ENCODE measurements at places on chromosomes 3 and 15.

DNA sequence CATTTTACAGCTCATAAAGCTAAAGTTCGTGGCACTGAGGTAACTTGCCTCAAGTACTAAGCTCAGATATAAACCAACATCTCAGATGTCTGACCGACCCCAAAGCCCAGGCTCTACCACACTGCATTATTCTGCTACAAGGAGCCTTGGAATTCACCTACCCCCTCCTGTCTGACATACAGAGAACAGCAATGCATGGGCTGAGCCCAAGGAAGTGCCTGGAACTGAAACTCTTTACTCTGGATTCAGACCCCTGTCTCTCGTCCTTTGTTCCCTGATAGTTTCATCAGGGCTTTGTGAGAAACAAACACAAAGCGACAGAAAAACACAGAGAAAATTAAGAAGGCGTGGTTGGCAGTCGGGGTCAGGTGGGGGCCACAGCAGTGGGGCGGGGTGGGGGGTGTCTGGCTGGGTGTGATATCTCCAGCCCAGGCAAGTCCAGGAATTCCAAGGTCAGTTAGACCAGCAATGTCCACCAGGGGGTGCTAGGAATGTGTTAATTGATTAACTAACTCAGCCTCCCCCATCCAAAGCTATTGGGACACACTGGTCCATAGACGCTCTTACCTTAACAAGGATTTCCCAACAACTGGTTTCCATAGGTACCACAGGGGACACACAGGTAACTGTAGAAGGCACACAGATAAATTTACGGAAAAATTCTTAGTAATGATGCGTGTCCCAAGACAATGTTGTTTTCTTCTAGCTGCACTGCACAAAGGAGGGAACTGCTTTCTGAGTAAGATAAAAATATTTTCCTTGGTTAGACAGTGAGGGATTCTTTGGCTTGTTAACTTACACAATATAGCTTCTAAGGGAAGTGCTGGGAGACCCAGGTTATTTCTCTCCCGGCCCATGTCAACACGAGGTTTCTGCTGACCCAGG, 18.8 kb upstream of the SSUH2 start:
- DNase-seq, result peak; percentile 65

GRCh38 chr15:92471288-92471687, 77.6 kb downstream of the ST8SIA2 start:
- DNase-seq, result no peak

- no peak for DNase-seq
Observed at GRCh38 chr3:126961191-126961790, 21.6 kb upstream of the PLXNA1 start.

- DNase-seq, result no peak
Observed at GRCh38 chr3:130490241-130490640, 26.7 kb upstream of the COL6A6 start.

DNA sequence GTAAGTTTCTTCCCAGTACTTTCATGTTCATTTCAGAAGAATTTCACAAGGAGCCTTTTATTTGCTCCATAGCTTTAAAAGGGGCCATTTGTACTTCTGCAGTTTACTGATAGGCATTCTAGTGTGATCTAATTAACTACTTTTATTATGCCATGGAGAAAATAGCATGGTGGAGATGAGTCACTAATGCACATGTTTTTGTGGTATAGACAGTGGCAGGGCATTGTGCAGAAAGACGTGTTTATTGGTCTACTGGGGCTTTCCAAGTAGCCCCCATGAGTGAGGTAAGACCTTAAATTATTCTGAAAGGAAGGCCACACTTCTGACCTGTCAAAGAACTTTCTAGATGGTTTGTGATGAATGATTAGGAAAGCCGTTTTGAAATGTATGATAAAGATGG, 810.0 kb upstream of the NR2F2 start:
- DNase-seq, result no peak

DNA sequence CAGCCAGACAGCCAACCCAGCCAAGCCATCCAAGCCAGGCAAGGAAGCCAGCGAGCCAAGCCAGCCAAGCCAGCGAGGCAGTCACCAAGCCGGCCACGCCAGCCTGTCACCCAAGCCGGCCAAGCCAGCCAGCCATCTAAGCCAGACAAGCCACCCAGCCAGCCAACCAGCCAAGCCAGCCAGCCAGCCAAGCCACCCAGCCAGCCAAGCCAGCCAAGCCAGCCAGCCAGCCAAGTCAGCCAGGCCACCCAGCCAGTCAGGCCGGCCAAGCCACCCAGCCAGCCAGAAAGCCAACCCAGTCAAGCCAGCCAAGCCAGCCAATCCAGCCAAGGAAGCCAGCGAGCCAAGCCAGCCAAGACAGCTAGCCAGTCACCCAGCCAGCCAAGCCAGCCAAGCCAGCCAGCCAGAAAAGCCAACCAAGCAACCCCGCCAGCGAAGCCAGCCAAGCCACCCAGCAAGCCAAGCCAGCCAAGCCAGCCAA, 201.2 kb downstream of the GOLGA6L6 start:
- DNase-seq, result no peak

DNA sequence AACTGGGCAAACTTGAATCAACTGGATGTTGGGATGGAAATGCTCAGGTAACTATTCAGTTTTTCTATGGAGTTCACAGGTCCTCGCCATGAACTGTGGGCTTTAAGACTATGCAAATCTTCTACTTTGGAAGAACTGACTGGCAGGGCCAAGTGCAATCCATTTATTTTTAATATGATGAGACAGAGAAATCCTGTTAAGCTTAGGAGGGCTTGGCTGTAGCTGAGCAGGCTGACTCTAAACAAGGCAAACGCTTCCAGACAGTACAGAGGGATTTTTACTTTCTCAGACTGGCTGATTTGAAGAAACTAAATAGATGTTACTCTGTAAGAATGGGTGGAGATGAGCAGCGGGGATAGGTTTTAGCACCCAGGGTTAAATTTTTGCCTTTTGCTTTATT, 194.2 kb upstream of the ICE2 start:
- DNase-seq, result no peak

GRCh38 chr3:28348629-28349468, at the start of the genes AZI2 and ZCWPW2:
Gene AZI2 (minus strand): TSS chr3:28348824. CDS start chr3:28340617, 8,207 bp downstream.
Gene ZCWPW2 (plus strand): TSS chr3:28348721. CDS start chr3:28413069, 64,348 bp downstream.
- peak; percentile 84 for DNase-seq

GRCh38 chr3:13113346-13114330, 40.4 kb upstream of the IQSEC1 start:
- DNase-seq, result peak; percentile 23

DNA sequence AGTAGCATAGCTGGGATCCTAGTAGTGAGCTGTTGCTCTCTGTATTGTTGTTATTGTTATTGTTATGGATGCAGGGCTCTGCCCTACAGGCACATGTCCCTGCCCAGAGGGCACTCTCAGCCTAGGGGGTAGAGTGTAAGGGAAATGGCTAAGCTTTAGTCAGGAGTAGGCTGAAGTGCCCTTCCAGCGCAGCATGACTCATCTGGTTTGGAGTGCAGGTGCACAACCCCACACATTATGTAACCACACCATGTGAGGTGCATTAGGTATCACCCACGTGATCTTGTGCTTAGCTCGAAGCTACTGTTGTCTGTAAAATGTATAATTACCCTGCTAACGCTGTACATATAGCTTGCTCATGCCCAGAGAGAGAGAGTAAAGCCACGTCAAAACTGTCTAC, 48.3 kb upstream of the TIPARP start:
- no peak for DNase-seq

DNA sequence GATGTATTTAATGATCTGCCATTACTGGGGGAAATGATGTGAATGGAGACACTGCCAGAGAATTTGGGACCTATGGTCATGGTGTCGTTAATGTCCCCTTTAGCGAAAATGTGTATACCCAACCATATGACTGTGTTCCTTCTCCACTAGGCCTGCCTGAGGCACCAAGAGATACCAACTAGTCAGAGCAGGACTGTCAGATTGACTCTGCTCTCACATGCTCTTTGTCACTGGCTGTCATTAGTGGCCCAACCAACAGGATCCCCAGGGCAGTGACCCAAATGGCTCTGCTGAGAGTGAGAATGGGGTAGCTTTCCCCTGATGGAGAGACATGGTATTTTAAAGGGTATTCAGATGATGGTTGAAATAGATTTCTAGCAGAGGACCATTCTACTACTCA, 2.8 kb downstream of the TAGLN3 start:
- no peak for DNase-seq

- no peak for DNase-seq
Observed at GRCh38 chr3:121515313-121515712, 30.5 kb downstream of the POLQ start.

DNA sequence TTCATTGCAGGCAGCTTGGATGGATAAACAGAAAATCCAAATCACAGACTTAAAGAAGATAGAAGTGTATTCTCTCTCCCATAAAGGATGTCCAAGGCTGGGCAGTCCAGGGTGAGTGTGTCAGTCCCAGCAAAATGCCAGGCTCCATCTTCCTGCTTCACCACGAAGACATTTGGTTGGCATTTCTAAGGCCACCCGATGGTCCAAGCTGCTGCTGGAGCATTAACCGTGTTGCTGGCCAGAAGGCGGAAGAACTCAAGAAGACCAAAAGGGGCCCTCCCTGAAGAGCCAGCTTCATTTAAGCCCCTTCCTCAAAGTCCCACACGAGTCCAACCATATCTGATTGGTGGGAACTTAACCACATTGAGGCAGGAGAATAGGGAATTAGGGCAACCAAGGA, 3.0 kb upstream of the CYP11A1 start:
- no peak for DNase-seq

- no peak for DNase-seq
Observed at GRCh38 chr3:112735926-112736325, 95.0 kb upstream of the CCDC80 start.

- DNase-seq, result peak; percentile 32
Observed at GRCh38 chr3:10286596-10287295, 6.0 kb downstream of the GHRL start.

DNA sequence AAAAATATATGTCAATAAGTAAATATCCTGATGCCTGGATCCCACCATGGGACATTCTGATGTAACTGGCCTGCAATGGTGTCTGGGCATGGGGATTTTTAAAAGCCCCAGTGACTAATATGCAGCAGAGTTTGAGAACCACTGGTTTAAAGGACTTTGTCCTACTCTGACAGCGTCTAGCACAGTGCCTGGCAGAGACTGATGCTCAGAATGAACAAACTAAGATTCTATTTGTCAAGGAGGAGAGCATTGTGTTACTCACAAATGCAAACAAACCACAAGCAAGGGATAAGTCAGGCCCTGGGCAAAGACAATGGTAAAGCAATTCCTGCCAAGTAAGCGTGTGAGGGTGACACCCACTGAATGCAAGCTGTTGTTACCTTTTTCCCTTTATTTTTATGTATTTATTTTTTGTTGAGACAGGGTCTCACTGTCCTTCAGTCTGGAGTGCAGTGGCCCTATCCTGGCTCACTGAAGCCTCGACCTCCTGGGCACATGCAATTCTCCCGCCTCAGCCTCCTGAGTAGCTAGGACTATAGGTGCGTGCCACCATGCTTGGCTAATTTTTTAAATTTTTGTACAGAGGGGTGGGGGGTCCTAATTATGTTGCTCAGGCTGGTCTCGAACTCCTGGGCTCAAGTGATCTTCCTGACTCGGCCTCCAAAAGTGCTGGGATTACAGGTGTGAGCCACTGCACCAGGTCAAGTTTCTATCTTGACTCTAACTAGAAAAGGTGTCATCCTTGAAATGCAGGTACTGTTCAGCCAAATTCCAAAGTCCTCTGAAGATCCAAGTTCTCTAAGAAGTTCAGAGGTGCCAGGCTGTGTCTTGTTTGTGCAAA, 909 bp upstream of the GPD1L start:
- no peak for DNase-seq

- no peak for DNase-seq
Observed at GRCh38 chr3:62604751-62605351, 231.5 kb upstream of the FEZF2 start.

GRCh38 chr3:193776626-193777358, 183.8 kb downstream of the OPA1 start:
- DNase-seq, result peak; percentile 33

- no peak for DNase-seq
Observed at GRCh38 chr3:17339132-17339575, 403.3 kb downstream of the TBC1D5 start.

- no peak for DNase-seq
Observed at GRCh38 chr3:124514683-124515082, 215.6 kb upstream of the UMPS start.

- no peak for DNase-seq
Observed at GRCh38 chr3:31925271-31925630, 55.8 kb downstream of the OSBPL10 start.
